ENCODE measurements at places on chromosomes 2 and 18. TPM values are rescaled to one million over a fixed set of nuclear protein-coding genes. Genes with fewer than 3 reads are reported as not detected.

Gene TMEM247
- total RNA-seq, result not detected

Gene PRSS56
- total RNA-seq, result not detected

Gene NPAS2
- 7.2 TPM for total RNA-seq

Gene IL1F10
- not detected for total RNA-seq

Gene SLC5A7
- total RNA-seq, result 0.94 TPM

Gene SLC38A11
- 5.0 TPM for total RNA-seq

Gene PROKR1
- total RNA-seq, result 2.0 TPM

Gene SALL3
- 7.6 TPM for total RNA-seq

Gene ST6GAL2
- total RNA-seq, result 148 TPM

Gene TEX261
- total RNA-seq, result 18.1 TPM

Gene AGXT
- total RNA-seq, result not detected

Gene OSGEPL1
- total RNA-seq, result 25.6 TPM

Gene OTOS
- 0.94 TPM for total RNA-seq

Gene ZNF892
- total RNA-seq, result 31.7 TPM

Gene CYP27C1
- total RNA-seq, result 2.2 TPM

Gene NOTO
- not detected for total RNA-seq

Gene PTGR3
- total RNA-seq, result 11.7 TPM

Gene AQP12A
- not detected for total RNA-seq

Gene FAM237A
- not detected for total RNA-seq

Gene PCARE
- total RNA-seq, result under 0.01 TPM

Gene LAPTM4A
- total RNA-seq, result 93.6 TPM

Gene DNAJC5G
- total RNA-seq, result not detected

Gene NT5DC4
- not detected for total RNA-seq

Gene SRD5A2
- total RNA-seq, result not detected

Gene RELCH
- 102 TPM for total RNA-seq

Gene EVX2
- total RNA-seq, result not detected

Gene PARD3B
- 5.6 TPM for total RNA-seq
